Muscle of leg (tissue), 16 donors: ENCODE measurements at places on chromosomes 7 and 10. TPM values are rescaled to one million over a fixed set of nuclear protein-coding genes. Genes with fewer than 3 reads are reported as not detected.

Gene BLNK
- total RNA-seq = 1.2 TPM

Gene LAMB1
- 233 TPM for total RNA-seq

DNA sequence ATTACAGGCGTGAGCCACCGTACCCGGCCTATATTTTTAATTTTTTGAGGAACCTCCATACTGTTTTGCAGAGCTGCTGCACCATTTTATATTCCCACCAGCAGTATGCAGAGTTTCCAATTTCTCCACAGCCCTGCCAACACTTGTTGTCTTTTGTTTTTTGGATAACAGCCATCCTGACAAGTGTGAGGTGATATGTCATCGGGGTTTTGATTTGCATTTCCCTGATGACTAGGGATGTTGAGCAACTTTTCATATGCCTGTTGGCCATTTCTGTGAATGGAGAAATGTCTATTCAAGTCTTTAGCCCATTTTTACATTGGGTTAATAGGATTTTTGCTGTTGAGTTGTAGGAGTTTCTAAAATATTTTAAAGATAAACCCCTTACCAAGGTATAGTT lies 22.2 kb downstream of the ENTPD7 start:
- no peak overlapping the region for H3K4me3 ChIP-seq
- no peak overlapping the region for H3K27ac ChIP-seq
- peak; percentile 43 for DNase-seq
- peaks cover 2% of the 10 kb centered on the region for H3K4me1 ChIP-seq
- H3K27me3 ChIP-seq = no peaks in the 10 kb centered on the region

GRCh38 chr7:66871076-66871475 lies 49.9 kb upstream of the TMEM248 start:
- no peak overlapping the region for H3K4me3 ChIP-seq
- no peak for DNase-seq
- H3K27me3 ChIP-seq = no peaks in the 10 kb centered on the region
- no peak overlapping the region for H3K27ac ChIP-seq
- H3K4me1 ChIP-seq = no peaks in the 10 kb centered on the region

DNA sequence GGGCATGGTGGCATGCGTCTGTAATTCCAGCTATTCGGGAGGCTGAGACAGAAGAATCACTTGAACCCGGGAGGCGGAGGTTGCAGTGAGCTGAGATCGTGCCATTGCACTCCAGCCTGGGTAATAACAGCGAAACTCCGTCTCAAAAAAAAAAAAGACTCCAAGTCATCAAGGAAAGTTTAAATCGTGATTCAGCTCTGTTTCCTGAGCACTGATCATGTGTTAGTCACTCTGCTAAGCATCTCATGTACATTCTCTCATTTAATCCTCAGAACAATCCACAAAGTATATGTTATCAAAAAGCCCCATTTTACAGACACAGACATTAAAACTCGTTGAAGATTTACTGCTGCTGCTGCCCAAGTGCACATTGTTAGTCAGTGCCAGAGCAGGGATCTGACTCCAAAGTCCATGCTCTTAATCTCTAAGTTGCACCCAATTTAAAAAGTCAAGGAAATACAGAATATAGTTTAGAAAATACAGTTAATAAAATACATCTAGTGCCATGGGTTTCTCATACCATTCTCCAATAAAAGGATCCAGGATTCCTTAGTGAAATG lies 6.2 kb downstream of the PIK3AP1 start:
- no peak overlapping the region for H3K27ac ChIP-seq
- H3K4me1 ChIP-seq = no peaks in the 10 kb centered on the region
- no peak overlapping the region for H3K4me3 ChIP-seq
- DNase-seq = no peak
- H3K27me3 ChIP-seq = peaks cover 9% of the 10 kb centered on the region
